Nephron progenitor cell (in vitro differentiated cells): ENCODE measurements at places on chromosomes 6 and 20.
A peak's percentile ranks its signal among the peaks of the same experiment; 100 is the strongest.

DNA sequence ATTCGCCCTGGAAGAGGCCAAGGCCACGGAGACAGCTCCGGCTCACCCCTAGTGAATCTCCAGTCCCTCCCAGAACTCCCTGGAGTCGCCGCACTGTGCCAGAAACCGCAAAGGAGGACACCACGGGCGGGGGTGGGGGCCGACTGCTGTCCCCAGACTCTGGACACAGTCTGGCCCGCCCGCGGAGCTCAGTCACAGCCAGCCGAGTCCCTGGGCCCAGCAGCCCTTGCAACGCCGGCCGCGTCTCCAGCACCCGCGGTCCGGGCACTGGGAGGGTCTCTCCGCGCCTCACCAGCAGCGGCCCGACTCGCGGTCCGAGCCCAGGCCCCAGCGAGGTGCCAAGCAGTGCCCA is 518 bp downstream of the PEX6 start:
- peak; percentile 59 for DNase-seq

DNA sequence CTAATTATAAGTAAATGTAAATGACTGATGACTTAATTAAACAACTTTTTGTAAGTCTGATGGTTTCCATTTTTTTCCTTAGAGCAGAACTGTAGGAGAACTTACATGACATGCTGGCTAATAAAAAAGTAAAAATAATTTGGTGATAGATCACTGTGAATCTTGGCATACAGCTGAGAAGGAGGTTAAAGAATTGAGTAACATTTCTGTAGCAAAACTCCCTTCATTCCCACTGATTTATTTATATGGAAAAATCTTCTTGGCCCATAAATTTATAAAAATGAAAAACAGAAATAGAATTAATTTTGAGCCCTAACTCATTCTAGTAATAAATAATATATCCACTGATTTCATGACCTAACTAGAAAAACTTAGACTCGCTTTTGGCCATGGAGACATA is 48.1 kb downstream of the SLC22A3 start:
- no peak for DNase-seq

DNA sequence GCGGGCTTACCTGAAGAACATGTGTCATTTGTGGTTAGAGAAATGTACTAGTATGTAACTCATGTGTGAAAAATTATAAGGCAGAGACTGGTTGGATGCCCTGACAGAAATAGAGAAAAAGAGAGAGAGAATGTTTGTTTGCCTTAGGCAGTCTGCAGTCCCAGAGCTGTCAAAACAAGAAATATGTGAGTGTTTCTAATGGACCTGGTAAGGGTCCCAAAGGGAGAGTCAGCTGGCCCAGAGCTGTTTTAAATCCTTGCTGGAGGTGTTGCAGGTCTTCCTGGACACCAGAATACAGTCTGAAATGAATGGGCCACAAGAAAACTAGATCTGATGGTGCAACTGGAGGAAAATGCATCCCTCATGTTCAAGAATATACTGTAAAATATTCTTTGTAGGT is 158.3 kb upstream of the OGFRL1 start:
- DNase-seq: no peak

DNA sequence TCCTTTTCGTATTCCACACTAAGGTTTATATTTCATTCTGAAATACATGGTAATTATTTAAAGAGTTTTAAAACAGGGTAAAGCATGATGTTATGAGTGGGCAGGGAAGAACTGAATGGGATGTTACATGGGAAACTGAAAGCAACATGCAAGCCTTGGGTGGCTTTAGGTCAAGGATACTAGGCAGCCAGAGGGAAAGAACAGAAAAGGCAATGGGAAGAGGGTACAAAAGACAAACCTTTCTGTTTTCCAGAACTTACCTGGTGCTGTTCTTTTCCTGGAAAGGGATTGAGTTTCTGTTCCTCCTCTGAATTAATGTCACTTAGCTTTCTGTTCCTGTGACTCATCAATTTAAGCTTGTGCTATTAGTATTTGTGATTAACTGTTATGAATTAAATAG is 71.2 kb upstream of the SMIM8 start:
- no peak for DNase-seq

DNA sequence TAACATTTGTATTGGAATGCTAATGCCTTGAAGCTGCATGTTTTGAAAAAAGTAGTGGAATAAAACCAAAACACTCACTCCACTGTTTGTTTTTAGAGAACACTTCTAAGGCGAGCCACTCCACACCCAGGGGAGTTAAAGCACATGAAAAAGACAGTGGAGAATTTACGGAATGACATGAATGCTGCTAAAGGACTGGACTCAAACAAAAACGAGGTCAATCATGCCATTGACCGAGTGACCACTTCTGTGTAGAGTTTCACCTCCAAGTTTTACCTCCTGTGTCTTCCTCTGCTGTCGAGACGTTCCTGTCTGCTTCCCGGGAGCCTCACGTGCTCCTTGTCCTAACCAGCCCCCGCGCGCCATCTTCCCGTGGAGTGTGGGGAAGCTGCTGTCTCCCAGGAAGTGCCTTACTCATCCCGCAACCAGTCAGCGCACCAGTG is 127.8 kb downstream of the LRRC1 start:
- DNase-seq: no peak

- DNase-seq: no peak
Observed at GRCh38 chr20:621125-621756, 11.1 kb upstream of the TCF15 start.

DNA sequence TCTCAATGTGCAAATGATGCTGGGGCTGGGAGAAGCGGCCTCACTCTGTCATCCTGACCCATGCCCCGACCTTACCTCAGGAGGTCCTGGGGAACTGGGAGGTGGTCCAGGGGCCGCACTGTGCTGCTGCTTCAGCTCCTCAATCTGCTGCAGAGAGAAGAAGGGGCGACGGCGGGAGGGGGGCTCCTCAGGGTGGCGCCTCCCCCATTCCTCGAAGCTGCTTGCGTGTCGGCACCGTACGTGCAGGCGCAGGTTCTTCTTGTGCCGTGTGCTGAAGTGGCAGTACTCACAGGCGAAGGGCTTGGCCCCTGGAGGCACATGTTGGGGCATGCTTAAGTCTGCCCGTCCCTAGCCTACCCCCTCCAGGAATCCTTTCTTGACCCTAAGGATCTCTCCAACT is 12.9 kb downstream of the ZNF335 start:
- no peak for DNase-seq

- DNase-seq: no peak
Observed at GRCh38 chr20:62856931-62857619, 4.5 kb downstream of the TCFL5 start.

- DNase-seq: no peak
Observed at GRCh38 chr20:9615118-9615517, 100.7 kb downstream of the LAMP5 start.

GRCh38 chr6:44499609-44500008 is 112.1 kb downstream of the CDC5L start:
- DNase-seq: no peak

DNA sequence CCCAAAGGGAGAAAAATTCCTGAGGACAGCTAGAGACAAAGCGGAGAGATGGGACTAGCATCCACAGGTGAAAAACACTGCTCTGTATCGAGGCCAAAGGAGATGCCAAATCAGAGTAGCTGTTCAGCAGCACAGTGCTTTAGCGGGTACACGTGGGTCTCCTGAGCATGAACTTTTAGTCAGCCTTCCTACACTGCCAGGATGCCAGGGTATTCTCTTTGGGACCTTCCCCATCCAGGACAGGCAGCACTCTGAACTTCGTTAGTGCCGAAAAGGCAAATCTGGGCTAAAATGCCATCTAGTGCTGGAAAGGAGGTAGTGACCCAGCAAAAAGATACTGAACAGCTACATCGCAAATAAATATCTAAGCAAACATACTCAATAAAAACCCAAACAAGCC is 64.9 kb downstream of the C6orf58 start:
- peak; percentile 26 for DNase-seq

DNA sequence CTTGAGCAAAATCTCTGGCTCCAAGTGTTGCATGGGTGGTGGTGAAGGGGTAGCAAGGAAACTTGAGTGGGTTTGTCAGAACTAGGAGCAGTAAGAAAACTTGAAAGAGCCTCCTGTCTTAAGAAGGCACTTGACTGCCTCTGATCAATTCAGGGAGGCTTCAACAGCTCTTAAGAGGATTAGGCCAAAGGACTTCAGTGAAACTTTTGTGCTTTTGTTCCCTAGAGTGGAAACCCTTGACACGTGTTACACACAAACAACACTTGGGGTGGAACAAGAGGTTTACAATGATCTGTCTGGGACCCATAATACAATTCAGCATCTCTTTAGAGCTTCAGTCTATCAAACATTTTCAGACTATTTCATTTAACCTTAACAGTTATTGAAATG is 80.1 kb upstream of the ARMC2 start:
- no peak for DNase-seq

GRCh38 chr6:170222498-170223471 is 68.1 kb downstream of the DLL1 start:
- no peak for DNase-seq

- DNase-seq: no peak
Observed at GRCh38 chr6:130486417-130486816, 120.6 kb downstream of the TMEM200A start.

DNA sequence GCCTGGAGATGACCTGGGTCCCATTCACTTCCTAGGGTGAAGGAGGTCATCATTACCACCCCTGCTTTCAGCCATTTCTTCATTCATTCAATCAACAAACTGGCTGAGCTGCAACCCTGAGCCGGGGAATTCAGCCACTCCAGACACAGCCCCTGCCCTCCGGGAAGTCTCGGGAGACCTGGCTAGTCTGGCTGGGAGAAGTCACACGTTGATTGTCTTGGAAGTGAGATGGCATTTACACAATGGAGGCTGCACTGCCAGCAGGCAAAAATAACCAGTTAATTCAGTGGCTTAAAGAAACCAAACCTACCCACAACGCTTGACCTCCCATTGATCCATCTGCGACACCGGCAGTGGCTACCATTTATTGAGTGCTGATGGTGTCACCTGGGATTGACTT is 2.0 kb upstream of the PMEPA1 start:
- DNase-seq: no peak

DNA sequence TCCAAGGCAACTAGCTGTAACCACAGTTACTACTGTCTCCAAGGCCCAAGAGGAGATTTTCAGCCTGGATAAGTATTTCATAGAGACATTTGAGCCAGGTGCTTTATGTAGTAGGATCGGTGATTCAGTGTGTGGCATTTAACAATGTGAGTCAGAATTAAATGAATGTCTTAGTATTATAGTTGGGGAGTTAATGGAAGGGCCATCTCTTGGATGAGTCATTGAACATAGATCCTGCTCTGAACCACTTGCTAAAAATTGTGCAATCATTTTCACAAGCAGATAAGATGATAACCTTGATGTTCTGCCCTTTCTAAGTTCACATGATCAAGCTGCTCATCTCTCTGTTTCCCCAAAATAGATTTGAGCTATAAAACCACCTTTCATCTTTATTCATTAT is 668.9 kb upstream of the CITED2 start:
- no peak for DNase-seq

DNA sequence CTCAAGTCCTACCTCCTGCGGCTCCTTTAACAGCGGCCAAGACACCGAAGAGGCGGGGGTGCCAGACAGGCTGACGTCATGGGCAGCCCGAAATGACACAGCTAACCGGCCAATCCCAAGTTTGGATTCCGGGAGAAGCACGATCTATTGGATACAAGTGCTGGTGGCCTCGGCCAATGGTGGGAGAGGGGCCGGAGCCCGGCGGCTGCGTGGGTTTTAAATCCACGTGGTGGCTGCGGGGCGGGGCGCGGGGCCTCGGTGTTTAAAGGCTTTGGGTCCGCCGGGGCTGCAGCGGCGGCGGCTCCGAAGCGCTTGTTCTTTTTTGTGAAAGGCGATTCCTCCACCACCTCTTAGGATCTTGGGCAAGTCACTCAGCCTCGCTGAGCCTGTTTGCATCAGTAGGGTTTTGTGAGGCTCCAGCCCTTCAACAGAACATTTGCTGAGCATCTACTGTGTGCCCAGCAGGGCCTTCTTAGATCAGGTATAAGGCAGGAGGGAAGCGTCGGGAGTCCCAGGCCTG is 8.7 kb upstream of the PMEPA1 start:
- peak; percentile 96 for DNase-seq

GRCh38 chr6:12324099-12324498 is 33.9 kb downstream of the EDN1 start:
- DNase-seq: no peak

DNA sequence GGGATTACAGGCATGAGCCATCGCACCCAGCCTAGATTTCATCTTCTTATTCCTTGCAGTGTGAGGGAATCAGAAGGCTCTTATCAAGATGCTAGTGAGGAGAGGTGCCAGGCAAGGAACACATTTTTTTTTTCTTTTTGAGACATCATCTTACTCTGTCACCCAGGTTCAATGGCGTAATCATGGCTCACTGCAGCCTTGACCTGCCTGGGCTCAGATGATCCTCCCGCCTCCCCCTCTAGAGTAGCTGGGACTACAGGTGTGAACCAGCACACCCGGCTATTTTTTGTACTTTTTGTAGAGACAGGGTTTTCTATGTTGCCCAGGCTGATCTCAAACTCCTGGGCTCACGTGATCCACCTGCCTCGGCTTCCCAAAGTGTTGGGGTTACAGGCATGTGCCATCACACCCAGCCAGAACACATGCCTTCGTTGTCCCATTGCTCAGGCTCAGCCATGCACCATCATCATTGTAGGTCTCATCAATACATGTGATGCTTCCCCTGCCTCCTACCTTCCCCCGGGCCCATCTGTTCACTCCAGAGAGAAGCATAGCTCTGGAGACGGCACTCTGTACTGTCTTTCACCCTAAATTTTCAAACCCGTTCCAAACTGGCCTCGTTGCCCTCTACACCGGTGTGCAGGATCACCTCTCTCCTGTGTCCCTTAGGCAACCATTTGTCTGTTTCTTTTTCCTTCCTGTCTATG is 10.1 kb downstream of the FLOT1 start:
- DNase-seq: no peak

DNA sequence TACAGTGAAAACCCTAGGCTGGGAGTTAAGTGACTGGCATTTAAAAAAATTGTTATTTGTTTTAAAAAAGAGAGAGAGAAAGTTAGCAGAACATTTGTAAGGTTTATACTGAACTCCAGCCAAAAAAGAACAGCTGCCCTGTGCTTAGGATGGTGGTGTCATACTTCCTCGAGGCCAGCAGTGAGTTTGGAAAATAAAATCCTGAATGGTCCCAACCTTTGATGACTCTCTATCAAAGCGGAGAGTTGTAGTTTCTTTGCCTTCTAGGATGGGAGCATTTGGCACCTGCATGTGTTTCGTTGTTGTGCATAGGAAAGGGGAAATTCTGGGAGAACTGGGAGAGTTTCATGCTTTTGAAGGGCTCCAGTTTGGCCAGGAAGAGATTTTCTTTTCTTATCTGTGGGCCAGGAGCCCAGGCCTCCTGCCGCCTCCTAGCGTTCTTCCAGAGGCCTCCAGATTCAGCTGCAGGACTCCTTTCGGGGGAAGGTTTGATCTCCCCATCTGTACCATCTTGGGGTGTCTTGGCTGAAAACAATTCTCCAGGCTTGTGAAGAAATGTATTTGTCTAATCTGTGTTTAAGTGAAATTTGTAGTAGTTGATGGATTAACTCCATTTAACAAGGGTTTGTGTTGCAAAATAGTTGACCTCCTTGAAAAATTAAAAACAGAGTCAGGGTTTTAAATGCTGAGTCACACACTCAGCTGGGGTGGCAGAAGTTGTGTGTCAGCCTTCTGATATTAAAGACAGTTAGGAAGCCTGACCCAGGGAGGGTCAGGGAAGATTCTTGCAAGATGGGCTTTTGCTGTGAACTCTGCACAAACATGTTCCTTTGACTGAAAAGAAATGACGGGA is 63.4 kb downstream of the TXNDC5 start:
- no peak for DNase-seq
